ENCODE measurements at places on chromosomes 7 and 10.

DNA sequence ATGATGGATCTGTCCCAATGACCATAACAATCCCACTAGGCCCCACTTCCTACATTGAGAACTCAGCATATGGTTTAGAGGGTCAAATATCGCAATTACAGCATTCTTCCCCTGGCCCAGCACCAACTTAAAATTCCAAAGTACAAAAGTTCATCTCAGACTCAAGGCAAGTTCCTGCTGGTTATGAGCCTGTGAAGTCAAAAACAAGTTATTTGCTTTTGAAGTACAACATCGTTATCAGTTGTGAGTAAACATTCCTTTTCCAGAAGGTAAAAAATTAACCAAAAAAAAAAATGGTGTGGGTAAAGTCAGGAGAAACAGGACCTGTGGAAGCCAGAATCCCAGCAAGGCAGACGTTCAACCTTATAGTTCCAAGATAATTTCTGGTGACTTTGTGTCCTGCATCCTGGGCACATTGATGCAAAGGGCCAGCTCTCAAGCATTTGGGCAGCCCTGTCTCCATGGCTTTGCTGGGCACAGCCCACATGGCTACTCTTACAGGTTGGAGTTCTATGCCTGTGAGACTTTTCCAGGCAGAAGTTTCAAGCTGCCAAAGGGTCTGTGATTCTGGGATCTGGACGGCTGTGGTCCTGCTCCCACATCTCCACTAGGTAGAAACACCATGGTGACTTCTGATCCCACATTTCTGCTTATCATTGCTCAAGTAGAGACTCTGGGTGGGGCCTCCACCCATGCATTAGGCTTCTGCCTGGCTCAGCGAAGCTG, 37.5 kb downstream of the AKR1C8 start:
- no peak for DNase-seq

GRCh38 chr7:120165227-120165626, 107.7 kb upstream of the KCND2 start:
- no peak for DNase-seq

DNA sequence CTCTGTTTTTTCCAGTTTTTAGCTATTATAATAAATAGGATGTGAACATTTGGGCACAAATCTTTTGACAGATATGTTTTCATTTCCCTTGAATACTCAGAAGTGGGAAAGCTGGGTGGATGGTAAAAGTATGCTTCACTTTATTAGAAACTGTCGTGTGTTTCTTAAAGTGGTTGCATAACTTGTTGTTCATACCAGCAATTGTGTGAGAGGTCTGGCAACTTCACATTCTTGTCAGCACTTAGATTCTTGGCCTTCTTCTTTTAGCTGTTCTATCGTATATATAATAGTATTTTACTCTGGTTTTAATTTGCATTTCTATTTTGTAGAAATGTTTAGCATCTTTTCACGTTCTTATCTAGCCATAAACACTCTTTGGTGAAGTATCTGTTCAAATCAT, 894.4 kb downstream of the KCNMA1 start:
- DNase-seq = no peak

GRCh38 chr10:111175787-111176186, 99.0 kb downstream of the ADRA2A start:
- no peak for DNase-seq

DNA sequence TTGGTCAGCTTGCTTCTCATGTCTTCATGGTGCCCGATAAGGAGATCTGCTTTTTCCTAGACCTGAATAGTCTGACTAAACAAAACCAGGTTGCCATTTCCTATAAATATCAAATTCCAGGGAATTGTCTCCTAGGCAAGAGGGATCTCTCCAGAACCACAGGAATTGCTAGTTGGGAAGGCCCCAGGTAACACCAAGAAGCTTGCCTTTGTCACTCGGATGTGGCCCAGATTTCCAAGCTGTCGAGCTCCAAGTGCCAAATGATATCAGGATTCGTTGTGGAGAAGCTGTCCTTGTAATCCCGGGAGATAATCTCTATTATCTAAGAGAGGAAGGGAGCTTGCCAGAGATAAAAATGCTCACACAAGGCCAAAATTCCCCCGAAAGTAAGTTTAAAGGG, 1288.5 kb upstream of the AUTS2 start:
- DNase-seq = no peak

DNA sequence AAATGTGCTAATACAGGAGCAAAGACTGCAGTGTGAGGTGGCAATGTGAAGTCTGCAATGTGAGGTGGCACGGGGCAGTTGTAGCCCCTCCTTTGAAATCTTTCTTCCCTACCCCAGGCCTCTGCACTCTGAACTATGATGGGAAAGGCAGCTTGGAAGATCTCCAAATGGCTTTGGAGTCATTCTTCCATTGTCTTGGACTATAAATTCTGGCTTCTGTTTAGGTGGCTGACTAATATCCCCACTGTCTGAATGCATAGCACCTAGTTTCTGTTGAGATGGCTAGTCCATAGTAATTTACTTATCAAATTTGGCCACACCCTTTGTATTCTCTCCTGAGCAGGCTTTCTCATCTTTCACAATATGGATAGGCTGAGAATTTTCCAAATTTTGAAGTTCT, 175.0 kb downstream of the CFTR start:
- DNase-seq = no peak

GRCh38 chr10:60917331-60918280, 26.4 kb downstream of the RHOBTB1 start:
- DNase-seq = no peak

GRCh38 chr10:93566435-93567276, at the start of gene FFAR4:
TSS of gene FFAR4 (plus strand) at chr10:93566665. CDS start at chr10:93566721, 56 bp downstream.
- no peak for DNase-seq
